ENCODE measurements at places on chromosomes 4 and X. TPM values are rescaled to one million over a fixed set of nuclear protein-coding genes. Genes with fewer than 3 reads are reported as not detected.

Gene ZMAT1
- total RNA-seq = 38.4 TPM

Gene ATP6AP2
- 57.8 TPM for total RNA-seq

Gene VEGFD
- not detected for total RNA-seq

Gene NUDT11
- total RNA-seq = 0.24 TPM

Gene CORIN
- total RNA-seq = 0.25 TPM

Gene MAGIX
- 1.6 TPM for total RNA-seq

- H3K27ac ChIP-seq = peak overlapping the region; percentile 74
- DNase-seq = peak; percentile 75
- peaks cover 27% of the 10 kb centered on the region for H3K4me1 ChIP-seq
- H3K27me3 ChIP-seq = no peaks in the 10 kb centered on the region
- H3K4me3 ChIP-seq = peak overlapping the region; percentile 64
Observed at GRCh38 chr4:98203332-98204235, 57.6 kb upstream of the RAP1GDS1 start.

GRCh38 chrX:54891573-54891972 is 29.1 kb upstream of the TRO start:
- peak; percentile 47 for DNase-seq
- no peaks in the 10 kb centered on the region for H3K4me1 ChIP-seq
- no peak overlapping the region for H3K27ac ChIP-seq
- no peak overlapping the region for H3K4me3 ChIP-seq

- DNase-seq = no peak
- H3K36me3 ChIP-seq = no peaks in the 10 kb centered on the region
- H3K27ac ChIP-seq = no peak within 1 kb of the TSS
- H3K4me1 ChIP-seq = no peaks in the 10 kb centered on the region
- no peak within 1 kb of the TSS for H3K4me3 ChIP-seq
Observed at GRCh38 chrX:35919536-35920309, at the start of gene CFAP47. Gene CFAP47, plus strand, starts transcription at chrX:35919734. Its CDS starts 66 bp downstream, at chrX:35919800.

DNA sequence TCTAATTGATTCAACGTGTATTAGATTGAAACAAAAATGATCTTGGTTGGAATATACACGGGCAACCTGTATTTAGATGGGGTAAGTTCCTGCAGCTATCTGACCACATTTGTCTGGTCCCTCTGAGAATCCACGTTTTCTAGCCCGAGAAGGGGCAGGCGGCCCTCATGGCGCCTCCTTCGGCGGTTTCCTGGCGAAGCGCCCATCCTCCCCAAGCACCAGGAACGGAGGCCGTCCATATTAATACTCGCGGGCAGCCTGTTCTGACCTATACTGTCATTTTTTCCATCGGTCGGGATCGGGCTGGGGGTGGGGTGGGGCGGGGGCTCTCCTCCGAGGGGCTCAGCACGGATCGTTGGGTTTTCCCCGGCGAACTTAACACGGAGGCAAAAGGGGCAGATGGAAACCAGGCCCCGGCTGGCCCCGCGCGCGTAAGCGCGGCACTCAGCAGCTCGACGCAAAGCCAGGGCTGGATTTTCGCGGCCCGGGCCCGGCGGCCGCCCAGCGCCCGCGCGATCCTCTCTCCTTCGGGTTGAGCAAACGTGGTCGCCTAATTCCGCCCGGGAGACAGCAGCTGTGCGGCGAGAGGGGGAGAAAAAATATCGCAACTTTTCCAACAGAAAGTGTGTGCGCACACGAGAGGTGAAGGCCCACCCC is 77.2 kb upstream of the BCOR start:
- no peaks in the 10 kb centered on the region for H3K36me3 ChIP-seq
- peak; percentile 61 for DNase-seq

- DNase-seq = no peak
Observed at GRCh38 chr4:182828360-182829025, 88.7 kb downstream of the DCTD start.

DNA sequence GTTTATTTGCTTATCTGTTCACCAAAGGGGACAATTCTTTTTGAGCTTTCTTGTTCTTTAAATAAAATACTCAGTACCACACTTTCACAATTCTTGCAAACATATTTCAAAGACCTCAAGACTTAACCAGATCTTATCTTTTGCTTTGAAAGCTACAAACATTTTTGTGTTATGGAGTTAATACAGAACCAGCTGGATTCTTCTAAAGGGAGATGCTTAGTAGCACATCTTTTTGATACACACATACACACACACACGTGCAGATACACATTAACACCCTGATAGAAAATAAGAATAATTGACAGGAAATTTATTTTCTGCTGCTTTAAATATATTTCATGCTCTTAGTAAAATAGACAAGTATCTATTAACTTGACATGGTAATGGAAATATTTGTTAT is 379.1 kb downstream of the SH2D1A start:
- no peak for DNase-seq
- no peak overlapping the region for H3K27ac ChIP-seq
- no peak overlapping the region for H3K4me3 ChIP-seq
- H3K4me1 ChIP-seq = no peaks in the 10 kb centered on the region
- no peaks in the 10 kb centered on the region for H3K27me3 ChIP-seq

DNA sequence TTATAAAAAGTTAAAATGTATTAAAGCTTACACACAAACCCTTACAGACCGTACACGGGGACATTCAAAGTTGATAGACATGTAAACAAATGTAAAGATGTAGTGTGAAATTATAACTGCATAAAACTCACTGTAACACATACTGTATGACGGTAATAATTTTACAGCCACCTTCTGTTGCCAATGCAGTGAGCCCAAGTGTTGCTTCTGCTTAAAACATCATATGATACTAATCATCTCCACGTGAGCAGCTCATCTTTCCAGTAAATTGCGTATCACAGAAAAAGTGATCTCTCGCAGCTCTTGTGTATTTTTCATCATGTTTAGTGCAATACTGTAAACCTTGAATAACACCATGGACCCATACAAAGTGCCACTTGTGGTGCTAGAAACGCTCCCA is 233.2 kb downstream of the STK32B start:
- H3K4me3 ChIP-seq = no peak overlapping the region
- no peaks in the 10 kb centered on the region for H3K4me1 ChIP-seq
- no peak for DNase-seq

- H3K4me1 ChIP-seq = no peaks in the 10 kb centered on the region
- no peak for DNase-seq
- no peaks in the 10 kb centered on the region for H3K27me3 ChIP-seq
- H3K27ac ChIP-seq = no peak overlapping the region
Observed at GRCh38 chr4:33924811-33925210, 2319.5 kb downstream of the ARAP2 start.

DNA sequence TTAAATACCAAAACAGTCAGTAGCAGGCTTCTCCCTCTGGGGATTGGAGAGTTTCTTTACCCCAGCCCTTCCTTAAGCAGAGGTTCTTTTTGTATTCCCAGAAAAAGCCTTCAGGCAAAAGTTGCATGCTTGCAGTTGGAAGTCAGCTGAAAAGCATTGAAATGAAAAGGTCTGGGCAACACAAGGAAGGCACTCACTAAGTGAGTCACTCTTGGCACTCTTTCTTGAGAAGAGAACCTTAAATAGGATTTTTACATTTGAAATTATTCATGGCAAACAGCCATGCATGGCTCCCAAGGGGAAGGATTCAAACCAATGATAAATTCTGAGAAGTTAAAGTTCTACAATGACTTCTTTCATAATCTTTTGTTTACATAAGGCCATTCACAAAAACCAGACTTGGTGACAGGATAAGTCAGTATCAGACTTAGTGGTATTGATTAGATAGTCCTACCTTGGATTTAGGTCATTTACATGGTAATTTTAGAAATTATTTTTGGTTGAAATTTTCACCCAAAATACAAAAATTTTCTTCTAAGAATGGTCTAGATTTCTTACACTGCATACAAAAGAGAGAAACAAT is 2068.9 kb downstream of the PCDH7 start:
- H3K27me3 ChIP-seq = no peaks in the 10 kb centered on the region
- no peak overlapping the region for H3K27ac ChIP-seq
- no peak for DNase-seq
- H3K36me3 ChIP-seq = no peaks in the 10 kb centered on the region

DNA sequence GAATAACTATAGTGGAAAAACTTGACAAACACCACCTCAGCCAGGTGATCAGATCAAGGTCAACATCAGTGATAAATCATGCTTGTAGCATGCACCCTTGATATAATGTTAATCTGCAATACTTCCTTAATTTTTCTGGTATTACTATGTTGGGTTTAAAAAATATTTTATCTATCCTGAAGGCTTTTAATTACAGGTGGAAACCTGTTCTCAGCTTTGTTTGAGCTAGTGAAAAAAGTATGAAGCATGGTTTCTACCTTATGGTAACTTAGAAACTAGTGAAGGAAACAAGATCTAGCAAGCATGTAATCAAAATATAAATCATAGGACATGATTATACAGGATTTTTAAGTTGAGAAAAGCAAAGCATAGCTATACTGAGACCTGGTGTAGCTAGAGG is 26.6 kb downstream of the MAOA start:
- no peaks in the 10 kb centered on the region for H3K27me3 ChIP-seq
- no peaks in the 10 kb centered on the region for H3K36me3 ChIP-seq
- no peaks in the 10 kb centered on the region for H3K4me1 ChIP-seq
- H3K4me3 ChIP-seq = no peak overlapping the region

GRCh38 chrX:21747558-21747957 is 10.4 kb downstream of the SMPX start:
- no peaks in the 10 kb centered on the region for H3K36me3 ChIP-seq
- no peak for DNase-seq
- H3K27ac ChIP-seq = no peak overlapping the region
- no peak overlapping the region for H3K4me3 ChIP-seq
- H3K27me3 ChIP-seq = peaks cover 6% of the 10 kb centered on the region

DNA sequence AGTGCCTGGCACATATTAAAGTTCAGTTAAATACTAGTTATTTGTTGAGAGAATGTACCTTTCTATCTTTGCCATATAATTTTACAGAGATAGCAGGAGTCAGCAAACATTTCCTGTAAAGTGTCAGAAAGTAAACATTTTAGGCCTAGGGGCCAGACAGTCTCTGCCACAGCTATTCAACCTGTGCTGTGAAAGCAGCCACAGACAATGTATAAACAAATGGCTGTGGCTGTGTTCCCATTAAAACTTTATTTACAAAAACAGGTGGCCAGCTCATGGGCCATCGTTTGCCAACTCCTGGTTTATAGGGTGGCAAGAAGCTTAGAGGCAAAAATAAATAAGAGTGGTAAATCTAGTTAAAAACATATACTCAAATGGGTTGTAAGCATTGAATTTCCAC is 34.0 kb upstream of the BRS3 start:
- H3K4me3 ChIP-seq = no peak overlapping the region
- H3K27me3 ChIP-seq = no peaks in the 10 kb centered on the region
- no peaks in the 10 kb centered on the region for H3K36me3 ChIP-seq
- no peak for DNase-seq
- no peak overlapping the region for H3K27ac ChIP-seq

DNA sequence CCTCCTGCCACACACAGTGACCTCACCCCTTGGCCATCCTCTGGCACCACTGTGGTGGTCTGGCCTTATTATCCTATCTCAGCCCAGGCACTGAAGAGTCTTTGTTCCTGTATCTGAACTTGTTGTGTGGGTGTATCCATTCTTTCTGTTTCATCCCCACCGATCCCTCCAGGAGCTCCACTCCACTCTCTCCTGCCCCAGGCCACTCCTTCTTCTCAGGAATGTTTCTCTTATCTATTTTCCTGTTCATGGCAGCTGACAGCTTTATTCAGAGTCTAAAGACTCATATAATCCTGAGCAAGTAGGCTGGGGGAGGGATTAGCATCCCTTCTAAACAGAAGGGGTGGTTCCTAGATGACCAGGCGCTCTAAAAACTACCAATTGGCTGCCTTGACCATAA is 150.0 kb downstream of the ANAPC10 start:
- no peaks in the 10 kb centered on the region for H3K27me3 ChIP-seq
- H3K4me3 ChIP-seq = no peak overlapping the region
- no peaks in the 10 kb centered on the region for H3K36me3 ChIP-seq
- no peaks in the 10 kb centered on the region for H3K4me1 ChIP-seq
- DNase-seq = no peak

DNA sequence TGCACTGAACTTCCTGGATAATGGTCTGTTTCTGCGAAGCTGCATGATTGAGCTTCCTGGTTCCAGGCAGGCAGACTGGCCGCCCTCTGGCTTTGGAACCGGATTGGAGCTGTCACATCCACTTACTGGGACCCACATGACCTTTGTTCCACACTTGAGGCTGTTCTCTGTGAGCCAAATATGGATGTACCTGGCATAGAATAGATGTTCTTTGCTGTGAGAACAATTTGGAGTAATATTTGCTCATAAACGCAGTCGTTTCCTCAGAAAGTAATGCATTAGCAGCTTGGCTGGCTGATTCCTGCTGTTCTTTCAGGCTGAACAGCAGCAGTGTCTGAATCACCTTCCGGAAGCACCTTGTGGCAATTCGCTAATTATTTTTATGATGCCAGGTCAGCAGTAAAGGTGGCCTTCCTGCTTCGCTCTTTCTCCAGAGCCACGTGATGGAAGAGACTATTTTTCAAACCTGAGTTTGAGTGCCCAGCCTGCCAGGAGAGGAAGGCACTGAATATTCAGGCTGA is 78.1 kb upstream of the BOD1L1 start:
- H3K4me3 ChIP-seq = no peak overlapping the region
- DNase-seq = no peak
- H3K4me1 ChIP-seq = no peaks in the 10 kb centered on the region
- no peak overlapping the region for H3K27ac ChIP-seq
- no peaks in the 10 kb centered on the region for H3K27me3 ChIP-seq

GRCh38 chrX:65035446-65035770 is 59.2 kb upstream of the ZC4H2 start:
- no peaks in the 10 kb centered on the region for H3K27me3 ChIP-seq
- peak overlapping the region; percentile 85 for H3K27ac ChIP-seq
- DNase-seq = no peak
- H3K36me3 ChIP-seq = no peaks in the 10 kb centered on the region
- H3K4me3 ChIP-seq = peak overlapping the region; percentile 71
- peaks cover 10% of the 10 kb centered on the region for H3K4me1 ChIP-seq

DNA sequence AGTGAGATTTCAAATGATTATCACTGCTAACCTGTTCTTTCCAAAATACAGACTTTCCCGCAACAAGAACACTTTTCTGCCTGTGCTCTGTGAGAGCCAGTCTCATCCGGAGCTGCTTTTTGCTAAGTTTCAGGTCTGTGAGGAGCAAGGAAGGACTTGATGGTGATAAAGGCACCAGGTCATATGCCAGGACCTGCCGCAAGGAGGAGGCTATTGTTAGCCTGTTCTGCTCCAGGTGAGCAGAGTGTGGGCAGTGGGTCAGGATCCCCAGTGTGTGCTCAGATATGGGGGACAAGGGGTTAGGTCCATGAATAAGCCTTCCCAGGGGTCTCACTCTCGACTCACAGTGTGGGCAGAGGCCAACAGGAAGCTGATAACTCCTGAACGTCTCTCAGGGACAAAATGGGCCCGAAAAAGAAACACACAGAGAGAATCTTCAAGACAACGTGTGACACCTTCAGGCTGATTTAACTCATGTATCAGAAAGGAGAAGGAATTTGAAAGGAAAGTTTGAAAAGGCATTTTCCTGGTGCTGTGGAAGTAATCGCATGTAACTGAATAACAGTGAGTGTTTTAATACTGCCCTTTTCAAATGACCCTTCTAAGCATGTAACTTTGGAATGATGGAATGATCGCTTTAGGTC is 57.7 kb upstream of the PDLIM3 start:
- H3K36me3 ChIP-seq = no peaks in the 10 kb centered on the region
- no peak overlapping the region for H3K27ac ChIP-seq
- H3K4me3 ChIP-seq = no peak overlapping the region
- peaks cover 1% of the 10 kb centered on the region for H3K4me1 ChIP-seq
- no peak for DNase-seq

Measured in B cell (primary cell).